ENCODE measurements at places on chromosomes 5 and 9.

DNA sequence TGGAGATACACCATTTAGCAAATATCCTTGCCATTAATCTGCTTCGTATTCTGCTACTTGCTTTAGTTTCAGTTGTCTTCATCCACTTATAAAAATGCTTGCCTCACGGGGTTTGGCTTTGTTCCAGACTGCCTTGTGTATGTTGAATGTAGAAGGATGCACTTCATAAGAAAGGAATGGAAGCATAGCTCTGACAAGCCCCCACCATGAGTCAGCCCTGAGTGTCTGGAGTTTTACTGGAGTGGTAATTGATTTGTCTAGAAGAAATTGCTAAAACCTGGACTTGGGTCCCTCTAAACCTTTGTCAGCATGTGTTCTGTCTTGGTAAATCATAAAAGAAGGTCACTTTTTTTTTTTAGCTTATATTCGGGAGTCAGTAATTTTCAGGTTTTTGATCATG lies 4.6 kb downstream of the TEX48 start:
- DNase-seq, result peak; percentile 100

GRCh38 chr5:115389034-115389798 lies 92.8 kb upstream of the CCDC112 start:
- peak; percentile 40 for DNase-seq

DNA sequence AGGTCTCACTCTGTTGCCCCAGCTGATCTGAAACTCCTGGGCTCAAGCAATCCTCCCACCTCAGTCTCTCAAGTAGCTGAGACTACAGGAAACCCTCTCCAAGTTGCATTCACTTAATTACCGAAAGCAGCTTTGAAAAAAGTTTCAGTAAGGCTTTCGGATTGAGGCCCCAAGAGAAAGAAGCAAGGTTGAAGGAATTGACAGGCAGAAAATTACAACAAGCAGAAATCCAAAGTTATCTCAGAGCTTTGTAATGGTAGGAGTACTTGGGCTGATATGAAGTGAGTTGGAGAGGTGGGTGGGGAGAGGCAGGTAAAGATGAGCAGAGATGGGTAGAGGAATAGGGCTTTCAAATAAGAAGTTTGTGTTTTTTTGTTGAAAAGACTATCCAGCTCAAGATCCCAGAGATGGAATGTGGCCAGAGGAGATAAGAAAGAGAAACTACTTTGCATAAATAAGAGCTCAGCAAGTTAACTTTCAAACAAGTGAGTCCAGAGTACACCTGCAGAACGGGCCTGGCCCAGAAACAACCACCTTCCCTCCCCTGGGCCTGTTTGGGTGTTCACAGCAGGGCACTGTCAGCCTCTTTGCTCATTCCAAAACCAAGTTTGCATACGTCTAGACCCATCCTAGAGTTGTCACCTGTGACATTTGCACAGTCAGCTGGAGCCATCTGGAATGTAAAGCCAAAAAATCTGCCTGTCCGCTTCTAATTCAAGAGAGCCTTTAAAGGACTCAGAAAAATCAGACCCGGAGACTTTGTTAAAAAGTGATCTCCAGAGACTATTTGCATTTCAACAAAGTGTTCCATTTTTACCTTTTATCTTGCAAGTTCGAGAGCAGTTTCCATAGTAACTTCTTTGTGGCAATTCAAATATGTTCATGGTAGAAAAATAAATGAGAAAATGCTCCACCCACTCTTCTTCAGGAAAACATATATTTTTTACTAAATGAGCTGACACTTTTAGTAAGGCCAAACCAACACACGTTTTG lies 2.2 kb upstream of the CLINT1 start:
- no peak for DNase-seq

GRCh38 chr9:100083448-100084127 lies 15.2 kb downstream of the ERP44 start:
- no peak for DNase-seq

DNA sequence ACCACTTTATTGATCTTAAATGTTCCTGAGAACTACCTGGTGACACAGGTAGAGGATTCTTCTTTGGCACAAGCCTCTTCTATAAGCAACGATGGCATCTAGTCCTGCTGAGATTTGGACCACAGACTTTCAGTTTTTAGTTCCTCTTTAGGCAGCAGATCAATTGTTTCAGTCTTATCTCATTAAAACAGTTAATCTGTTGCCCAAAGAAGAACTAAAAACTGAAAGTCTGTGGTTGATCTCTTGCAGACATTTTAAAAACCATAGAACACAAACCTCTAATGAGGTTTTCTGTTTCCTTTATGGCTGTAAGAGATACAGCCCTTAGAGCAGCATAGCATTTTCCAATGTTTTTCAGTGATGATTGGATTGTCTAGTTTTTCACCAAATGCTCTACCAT lies 480.9 kb downstream of the MTRR start:
- DNase-seq, result no peak

DNA sequence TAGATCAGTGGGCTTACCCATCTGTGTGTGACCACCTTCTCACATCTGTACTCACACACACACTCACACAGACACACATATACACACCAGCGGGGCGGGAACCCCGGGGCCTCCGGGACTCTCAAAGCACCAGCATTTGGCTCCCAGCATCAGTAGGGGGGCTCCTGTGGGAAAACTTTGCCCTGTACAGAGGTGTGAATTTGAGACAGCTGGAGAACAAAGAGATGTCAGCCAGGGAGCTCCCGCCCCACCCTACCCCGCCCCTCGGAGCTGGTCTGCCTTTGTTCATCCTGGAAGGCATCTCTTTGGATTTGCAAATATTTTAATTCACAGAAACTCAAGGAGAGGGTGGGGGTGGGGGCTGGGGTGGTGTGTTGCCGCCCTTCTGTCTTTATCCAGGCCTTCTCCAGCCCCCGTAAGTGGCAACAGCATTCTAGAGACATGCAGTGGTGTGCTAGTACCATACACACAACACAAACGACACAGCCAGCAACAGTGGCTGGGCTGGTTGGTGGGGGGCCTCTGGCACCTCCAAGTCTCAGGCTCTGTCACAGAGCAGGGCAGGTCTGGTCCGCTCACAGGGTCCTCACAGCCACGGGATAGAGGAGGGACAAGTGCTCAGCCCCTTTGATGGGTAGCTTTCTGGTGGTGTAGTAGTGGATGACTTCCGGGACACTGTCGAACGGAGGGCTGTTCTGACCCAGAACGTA lies 15.5 kb upstream of the SLC25A51 start:
- no peak for DNase-seq

- peak; percentile 20 for DNase-seq
Measured at GRCh38 chr9:37174247-37174646, 53.9 kb downstream of the ZCCHC7 start.

DNA sequence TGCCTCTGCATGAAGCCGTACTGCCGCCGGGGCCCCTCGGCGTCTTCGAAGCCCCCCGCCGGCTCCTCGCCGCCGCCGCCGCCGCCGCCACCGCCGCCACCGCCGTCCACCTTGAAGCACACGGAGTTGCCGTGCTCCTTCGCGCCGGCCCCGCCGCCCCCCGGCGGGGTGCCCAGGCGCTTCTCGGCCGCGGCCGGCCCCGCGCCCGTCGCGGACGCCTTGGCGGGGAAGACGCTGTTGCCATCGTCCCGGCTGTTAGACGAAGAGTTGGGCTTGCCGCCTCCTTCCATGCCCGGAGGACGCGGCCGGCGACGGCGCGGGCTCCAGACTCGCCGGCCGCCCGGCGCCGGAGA lies 400 bp downstream of the HCN1 start:
- no peak for DNase-seq

DNA sequence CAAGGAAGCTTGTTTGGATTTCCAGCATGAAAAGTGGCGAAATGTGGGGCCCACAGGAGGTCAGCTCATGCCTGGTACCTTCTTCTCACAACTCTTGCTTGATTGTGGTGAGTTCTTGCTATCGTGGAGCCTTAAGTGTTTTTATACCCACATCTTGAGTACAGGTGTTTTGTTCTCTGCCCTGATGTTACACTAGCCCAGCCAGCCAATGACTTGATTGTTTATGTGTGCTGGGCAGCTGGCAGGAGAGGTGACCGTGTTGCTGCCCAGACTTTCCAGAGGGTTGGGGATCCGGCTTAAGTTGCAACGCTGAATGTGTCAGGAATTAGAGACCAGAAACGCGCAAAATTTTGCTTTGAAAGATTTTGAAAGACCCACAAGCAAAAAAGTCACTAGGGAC lies 24.0 kb upstream of the TPPP start:
- no peak for DNase-seq

DNA sequence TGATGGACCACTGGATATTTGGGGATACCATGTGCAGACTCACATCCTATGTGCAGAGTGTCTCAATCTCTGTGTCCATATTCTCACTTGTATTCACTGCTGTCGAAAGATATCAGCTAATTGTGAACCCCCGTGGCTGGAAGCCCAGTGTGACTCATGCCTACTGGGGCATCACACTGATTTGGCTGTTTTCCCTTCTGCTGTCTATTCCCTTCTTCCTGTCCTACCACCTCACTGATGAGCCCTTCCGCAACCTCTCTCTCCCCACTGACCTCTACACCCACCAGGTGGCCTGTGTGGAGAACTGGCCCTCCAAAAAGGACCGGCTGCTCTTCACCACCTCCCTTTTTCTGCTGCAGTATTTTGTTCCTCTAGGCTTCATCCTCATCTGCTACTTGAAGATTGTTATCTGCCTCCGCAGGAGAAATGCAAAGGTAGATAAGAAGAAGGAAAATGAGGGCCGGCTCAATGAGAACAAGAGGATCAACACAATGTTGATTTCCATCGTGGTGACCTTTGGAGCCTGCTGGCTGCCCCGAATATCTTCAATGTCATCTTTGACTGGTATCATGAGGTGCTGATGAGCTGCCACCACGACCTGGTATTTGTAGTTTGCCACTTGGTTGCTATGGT lies 54.5 kb upstream of the HNRNPA0 start:
- DNase-seq, result no peak

GRCh38 chr9:83511051-83511450 lies 27.1 kb downstream of the FRMD3 start:
- DNase-seq, result peak; percentile 43

DNA sequence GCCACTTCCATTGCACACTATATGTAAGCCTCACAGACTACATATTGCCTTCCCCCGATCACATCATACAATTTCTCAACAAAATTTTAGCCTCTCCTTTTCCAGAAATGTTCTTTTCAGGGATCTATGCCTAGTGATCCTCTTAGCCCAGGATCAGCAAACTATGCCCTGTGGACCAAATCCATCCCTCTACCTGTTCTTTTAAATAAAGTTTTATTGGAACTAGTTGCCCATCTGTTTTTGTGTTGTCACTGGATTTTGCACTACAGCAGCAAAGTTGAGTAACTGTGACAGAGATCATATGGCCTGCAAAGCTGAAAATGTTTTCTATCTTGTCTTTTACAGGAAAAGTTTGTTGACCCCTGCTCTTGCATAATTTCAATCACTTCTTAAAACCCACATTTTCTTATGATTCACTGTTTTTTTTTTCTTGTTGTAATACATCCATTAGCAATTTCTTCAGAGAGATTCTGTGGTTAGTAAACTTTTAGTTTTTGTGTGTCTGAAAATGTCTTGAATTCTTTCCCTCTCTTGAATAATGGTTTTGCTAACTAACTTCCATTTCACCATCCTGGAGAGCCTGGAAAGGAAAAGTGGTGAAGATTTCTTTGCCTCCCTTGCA lies 7.1 kb downstream of the TXNDC8 start:
- DNase-seq, result peak; percentile 57

DNA sequence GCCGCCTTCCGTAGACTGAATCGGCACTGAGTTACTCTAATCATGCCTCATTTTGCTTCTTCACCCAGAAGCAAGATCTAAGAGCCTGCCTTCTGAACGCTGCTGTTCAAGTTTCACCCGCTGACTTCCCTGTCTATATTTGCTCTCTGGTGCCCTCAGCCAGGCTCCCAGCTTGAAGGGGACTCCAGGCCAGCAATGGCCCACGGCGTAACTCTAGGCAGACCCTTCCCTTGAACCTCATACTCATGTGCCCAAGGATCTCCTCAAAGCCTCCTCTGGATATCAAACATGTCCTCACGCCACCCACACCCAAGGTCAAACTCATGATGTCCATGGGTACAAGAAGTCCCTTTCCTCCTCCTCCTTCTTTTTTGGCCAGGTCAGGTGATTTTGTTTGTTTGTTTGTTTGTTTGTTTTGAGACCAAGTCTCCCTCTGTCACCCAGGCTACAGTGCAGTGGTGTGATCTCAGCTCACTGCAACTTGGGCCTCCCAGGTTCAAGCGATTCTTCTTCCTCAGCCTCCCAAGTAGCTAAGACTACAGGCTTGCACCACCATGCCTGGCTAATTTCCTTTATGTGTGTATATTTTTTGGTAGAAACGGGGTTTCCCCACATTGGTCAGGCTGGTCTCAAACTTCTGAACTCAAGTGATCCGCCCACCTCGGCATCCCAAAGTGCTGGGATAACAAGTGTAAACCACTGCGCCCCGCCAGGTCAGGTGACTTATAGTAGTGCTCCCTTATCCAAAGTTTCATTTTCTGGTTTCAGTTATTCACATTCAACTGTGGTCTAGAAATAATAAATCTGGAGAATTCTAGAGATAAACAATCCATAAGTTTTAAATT lies 239.0 kb downstream of the SYK start:
- no peak for DNase-seq

DNA sequence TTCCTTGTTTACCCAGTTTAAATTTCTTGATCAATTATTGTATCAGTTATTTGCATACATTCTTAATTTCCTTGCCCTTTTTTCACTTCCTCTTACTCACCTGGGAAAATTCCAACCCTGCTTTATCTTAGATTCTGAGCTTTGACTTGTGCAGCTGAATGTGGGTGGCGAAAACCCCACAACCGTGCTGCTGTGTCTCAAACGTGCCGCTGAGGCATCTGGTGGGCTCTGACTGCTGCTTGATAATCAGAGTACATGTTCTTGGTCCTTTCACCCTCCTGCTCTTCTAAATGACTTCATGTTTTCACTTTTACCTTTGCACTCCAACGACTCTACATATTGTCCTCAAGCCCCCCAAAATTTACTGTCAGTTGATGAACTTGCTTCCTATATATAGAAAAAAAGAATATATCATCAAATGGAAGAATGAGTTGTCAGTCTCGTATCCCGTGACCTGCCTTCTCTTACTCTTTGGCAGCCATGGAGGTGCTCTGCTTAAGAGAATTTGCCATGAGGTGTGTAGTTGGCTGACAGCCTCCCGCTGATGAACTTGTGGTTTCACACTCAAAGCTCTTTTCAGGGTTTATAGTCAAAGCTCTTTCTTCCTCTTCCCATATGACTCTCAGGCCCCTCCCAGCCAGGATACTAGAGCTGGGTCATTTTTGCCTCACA lies 14.0 kb upstream of the JAK2 start:
- DNase-seq, result no peak

GRCh38 chr9:13354733-13355132 lies 75.2 kb upstream of the MPDZ start:
- DNase-seq, result peak; percentile 30

GRCh38 chr9:121737481-121737931 lies 86.1 kb downstream of the DAB2IP start:
- DNase-seq, result no peak

GRCh38 chr9:6121707-6122106 lies 93.9 kb upstream of the IL33 start:
- no peak for DNase-seq
